ENCODE measurements at places on chromosomes 2 and 18.

DNA sequence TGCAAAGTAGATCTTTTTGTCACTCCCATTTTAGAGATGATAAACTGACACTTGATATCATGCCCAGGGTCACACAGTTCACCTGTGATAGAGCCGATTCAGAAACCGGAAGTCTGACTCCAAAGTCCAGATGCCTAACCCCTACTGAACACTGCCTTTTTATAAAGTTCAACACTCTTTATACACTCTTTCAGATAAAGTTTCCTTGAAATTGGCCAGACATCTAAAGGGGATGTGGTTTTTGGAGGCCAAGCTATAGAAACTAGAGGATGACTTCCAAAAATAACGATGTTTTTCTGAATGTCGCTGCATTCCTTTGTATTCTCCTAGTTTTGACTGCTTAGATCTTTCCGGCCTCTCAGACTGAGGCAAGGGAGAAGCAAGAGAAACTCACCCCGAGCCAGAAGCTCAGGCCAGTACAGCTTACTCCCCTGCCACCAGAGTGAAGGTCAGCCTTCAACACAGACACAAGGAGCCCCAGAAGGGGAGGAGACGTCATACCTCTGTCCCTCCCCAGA, 61.8 kb downstream of the NRP2 start:
- DNase-seq, result no peak

GRCh38 chr18:66550366-66550765, 53.5 kb downstream of the CDH19 start:
- DNase-seq, result no peak

DNA sequence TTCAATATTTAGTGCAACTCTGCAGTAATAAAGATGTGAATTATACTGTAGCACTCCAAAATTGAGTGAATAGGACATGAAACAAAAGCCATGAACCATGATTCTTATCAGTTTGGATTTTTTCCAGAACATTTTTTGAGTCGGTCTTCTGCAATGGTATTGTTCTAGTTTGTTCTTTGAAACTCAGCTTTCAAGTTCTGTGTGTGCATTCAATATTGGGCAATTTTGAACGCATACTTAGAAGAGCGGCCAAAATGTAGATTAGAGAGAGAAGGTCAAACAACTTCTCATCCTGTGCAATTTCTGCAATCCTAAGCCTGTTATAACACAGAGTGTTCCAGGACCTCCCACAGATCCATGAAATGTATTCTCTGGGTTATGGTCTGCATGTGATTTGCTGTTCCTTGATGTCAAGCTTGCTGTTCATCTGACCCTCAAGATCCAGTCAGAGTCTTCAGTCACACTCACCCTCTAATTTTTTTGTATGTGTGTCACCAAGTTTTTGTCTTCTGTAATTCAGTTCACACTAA, 48.3 kb downstream of the TSPYL6 start:
- no peak for DNase-seq

DNA sequence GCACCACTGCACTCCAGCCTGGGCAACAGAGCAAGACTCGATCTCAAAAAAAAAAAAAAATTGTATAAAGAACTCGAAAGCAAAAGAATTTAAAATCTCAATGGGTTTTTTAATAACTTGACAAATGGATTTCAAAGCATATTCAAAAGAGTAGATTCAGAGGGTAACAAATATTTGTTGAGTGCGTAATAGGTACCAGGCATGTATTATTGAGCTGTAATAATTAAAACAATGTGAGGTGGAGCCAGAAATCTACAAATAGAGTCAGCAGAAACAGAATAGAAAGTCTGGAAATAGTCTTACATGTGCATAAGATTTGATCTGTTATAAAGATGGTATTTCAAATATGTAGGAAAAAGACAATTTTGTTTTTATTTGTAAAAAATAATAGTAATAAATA, 19.1 kb upstream of the RAB11FIP5 start:
- DNase-seq, result no peak

DNA sequence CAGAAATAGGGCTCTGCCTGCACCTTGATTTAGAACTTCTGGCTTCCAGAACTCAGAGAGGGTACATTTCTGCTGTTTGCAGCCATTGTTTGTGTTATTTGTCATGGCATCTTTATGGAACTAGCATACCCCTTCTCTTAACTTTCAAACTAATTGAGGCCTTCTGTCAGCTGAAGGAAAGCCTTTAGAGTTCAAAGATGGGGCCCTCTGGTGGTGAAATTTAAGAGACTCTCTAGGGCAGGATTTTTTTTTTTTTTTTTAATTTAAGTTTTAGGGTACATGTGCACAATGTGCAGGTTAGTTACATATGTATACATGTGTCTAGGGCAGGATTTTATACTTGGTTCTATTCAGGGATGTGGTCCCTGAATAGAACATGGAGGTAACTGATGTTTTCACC, 260.6 kb upstream of the LINC00305 start:
- no peak for DNase-seq

DNA sequence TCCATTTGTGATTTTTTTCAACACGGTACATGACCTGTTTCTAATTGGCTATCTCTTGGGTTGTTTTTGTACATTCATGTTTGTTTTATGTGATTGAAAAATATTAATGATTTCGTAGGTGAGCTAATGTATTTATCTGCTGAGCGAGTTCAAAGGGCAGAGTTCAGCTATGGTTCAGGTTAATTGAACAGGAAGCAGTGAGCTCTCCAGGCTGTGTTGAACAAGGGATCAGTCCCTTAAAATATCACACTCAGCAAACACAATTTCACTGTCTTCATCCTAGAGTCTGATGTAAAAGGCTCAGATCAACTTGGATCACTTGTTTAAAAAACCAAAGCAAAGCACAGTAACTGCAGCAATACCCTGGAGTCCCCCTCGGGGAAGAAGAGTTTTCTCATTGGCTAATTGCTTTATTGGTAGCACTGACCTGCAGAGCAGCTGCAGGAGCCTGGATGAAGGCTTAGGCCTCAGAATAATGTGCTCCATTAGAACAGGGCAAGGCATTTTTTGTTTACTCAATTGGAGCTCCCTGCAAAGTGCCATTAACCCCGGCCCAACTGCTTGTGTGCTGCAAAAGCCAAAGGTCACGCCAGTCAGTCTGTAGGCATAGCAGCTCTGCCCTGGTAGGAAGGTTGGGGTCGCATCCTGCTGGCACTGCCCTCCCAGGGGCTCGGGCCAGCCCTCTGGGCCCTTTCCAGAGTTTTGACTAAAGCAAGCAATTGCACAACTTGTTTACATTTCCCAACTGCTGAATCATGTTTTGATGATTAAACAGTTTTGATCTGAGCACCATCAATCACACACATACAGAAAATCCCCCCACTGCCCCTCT, 10.5 kb downstream of the ONECUT2 start:
- no peak for DNase-seq
